ENCODE measurements at places on chromosomes 4 and X. TPM values are rescaled to one million over a fixed set of nuclear protein-coding genes. Genes with fewer than 3 reads are reported as not detected.

- no peaks in the 10 kb centered on the region for H3K4me1 ChIP-seq
- no peaks in the 10 kb centered on the region for H3K36me3 ChIP-seq
- H3K4me3 ChIP-seq: no peak overlapping the region
Observed at GRCh38 chr4:127995776-127996175, 30.6 kb downstream of the ABHD18 start.

CT55 gene
- not detected for total RNA-seq

- H3K4me1 ChIP-seq: no peaks in the 10 kb centered on the region
- no peak overlapping the region for H3K4me3 ChIP-seq
- DNase-seq: peak; percentile 43
- H3K36me3 ChIP-seq: no peaks in the 10 kb centered on the region
Observed at GRCh38 chrX:15242899-15243555, 26.9 kb downstream of the ASB9 start.

ETDA gene
- total RNA-seq: not detected

All from HCT116 (cell line).